ENCODE measurements at places on chromosomes 11 and 22.

- DNase-seq, result peak; percentile 7
These were observed 13.5 kb upstream of the INSC start for GRCh38 chr11:15101072-15101709.

- no peak for DNase-seq
These were observed 19.6 kb upstream of the MOGAT2 start for GRCh38 chr11:75697906-75698581.

DNA sequence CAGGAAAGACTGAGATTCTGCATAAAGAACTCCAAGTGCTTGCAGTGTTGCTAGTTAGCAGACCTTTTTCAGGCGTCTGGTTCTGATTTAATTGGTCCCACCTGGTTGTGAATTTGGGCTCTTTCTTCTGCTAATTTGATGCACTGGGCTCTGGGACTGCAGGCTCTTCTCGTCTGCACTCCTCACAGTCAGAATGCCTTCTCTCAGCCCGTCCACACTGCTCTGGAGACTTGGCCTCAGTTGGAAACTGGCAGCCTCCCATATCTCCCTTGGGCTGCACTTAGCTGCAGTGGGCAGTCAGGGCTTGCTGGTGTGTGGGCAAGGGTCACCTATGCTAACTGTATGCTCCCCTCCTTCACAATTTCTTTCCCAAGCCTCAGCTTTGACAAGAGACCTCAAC lies 1.5 kb downstream of the TRIM6 start:
- DNase-seq, result no peak

- no peak for DNase-seq
These were observed 28.8 kb downstream of the WNT7B start for GRCh38 chr22:45948081-45948648.

GRCh38 chr11:122226810-122227379 lies 110.9 kb upstream of the BLID start:
- no peak for DNase-seq
